ENCODE measurements at places on chromosomes 11 and 22.

GRCh38 chr22:19406281-19406811, 25.2 kb downstream of the HIRA start:
- no peak for DNase-seq

DNA sequence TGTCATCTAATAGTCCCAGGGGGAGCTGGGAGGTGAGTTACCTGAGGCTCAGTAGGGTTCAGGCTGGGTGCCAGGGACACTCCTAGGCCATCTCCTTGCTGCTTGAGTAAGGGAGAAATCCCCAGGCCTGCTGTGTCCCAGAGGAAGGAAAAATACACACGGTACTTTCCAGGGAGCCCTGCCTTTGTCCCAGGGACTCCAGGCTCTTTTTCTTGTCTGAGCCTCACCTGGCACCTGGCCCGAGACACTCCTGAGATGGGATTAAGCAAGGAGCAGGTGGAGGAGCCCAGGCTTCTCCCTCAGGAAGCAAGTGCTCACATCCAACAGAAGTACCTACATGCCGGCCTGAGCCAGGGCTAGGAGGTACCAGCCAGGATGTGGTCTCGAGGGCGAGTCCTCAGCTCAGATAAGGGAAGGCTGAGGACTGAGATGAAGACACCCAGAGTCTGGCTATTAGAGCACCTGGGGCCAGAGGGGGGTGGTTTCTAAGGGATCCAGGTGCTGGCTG, 899 bp upstream of the KLHDC7B start:
- no peak for DNase-seq

DNA sequence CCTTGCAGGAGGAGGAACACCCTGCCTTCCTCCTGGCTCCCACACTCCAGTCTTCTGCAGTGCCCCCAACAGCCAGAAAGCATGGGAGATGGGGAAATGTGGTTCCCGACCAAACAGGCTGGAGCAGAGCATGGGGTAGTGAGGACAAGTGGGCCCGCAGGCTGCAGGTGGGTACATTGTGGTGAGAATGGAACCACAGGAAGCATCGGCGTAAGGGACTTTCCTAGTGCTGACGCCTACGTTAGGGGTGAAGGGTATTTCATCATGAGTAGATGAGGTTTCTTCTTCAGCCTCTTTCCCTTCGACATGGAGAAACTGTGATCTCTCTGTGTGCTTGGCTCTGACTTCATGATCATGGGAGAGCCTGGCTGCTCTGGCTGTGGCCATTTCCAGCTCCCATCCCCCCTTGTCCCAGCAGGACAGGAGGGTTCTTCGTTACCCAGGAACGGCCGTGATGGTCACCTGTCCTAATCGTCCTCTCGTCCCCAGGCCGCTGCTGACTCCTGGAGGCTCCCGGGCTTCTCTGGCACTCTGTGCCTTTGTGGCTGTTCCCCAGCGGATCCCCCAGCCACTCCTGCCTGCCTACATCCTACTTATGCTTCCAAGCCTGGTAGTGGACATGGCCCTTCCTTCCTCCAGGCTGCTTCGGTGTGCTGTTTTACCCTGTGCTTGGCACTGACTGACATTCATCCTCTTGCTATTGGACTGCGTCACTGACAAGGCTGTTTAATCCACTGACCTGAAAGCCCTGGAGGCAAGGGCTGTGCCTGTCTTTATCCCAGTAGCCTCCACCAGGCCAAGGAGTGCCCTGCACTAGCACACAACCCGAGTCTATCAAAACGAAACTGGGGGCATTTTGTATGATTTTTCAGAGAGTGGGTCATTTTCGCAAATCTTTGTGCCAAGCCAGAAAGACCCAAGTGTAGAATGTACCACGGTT, 65.2 kb upstream of the CECR2 start:
- no peak for DNase-seq

- DNase-seq: no peak
Observed at GRCh38 chr11:62715150-62716130, 8.0 kb downstream of the GNG3 start.

DNA sequence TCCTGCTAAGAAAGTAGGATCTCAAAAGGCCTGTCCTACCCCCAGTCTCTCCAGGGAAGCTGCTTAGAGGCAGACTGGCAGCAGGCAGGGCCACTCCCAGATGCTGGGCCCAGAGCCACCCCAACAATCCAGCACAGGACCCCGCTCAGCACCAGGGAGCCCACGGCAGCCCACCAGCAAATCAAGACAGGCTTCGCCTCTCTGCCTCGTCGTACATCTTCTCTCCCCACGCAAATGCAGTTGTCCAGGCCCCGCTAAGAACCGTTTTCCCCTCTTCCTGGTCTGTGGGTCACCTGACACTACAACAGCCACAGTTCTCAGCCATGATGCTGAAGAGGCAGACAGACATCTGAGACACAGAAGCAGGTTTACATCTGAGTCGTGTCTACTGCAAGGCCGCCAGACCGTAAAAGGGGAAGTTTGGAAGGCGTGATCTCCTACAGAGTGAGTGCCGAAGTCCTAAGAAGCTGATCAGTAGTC, 51.1 kb downstream of the IGSF9B start:
- no peak for DNase-seq

- no peak for DNase-seq
Observed at GRCh38 chr11:12439615-12440014, 62.2 kb downstream of the PARVA start.

DNA sequence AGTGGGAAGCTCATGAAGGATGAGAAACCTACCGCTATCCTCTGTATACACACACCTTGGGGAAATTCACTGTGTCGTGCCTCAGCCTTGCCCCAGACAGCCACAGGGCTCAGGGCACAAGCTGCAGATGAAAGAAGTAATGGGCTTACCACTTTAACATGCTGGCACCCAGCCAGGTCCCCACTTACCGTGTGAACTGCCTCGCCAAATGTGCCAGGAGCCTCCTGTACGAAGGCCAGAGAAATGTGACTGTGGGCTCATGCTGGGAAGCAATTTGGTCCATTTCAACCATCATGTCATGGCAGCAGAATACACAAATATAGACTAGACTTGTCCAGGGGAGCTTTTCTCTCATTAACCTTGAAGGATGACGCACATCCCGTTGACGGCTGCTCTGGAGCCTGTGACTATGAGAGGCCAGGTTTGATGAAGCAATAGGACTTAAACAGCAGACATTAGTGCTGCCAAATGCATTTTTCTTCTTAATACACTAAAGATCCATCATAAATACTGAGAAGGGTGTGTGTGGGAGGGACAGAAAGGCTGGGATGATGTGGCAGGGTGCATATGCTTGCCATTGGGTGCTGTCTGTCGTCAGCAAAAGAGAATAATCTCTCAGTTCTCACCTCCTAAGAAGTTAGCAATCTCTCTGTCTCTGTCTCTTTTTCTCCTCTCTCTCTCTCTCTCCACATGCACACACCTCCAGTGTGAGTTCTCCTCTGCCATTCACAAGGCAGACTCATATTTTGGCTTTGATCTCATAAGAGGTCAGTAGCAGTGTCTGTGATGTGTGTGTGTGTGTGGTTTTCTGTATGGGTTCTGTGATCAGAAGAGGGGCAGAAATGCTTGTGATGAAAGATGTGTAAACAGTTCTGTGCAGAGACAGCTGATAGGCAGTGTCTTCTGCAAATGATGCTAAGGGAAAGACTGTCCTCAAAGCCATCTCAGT, 142.4 kb downstream of the KIRREL3 start:
- DNase-seq: no peak

DNA sequence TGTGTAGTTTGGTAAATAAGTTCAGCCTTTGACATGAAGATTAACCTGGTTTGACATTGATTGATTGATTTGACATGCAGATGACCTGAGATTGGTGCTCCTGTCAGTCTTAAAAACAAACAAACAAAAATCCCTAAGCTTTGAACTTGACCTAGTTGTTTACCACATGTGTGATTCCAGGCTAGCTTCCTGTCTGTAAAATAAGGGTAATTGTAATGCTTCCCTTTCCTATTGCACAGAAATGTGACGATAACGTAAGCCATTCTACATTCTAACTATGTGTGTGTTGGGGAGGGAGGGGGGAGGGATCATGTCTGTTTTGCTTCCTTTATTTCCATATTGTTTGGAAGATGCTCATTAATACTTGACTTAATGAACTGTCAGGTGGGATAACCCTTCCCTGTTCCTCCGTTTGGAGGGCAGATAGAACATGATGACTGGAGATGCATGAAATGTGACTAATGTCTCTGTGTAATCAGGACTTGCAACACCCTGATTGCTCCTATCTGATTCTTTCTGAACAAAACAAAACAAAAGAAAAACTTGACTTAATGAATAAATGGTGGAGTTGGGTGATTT, 106.1 kb upstream of the CLMP start:
- no peak for DNase-seq

DNA sequence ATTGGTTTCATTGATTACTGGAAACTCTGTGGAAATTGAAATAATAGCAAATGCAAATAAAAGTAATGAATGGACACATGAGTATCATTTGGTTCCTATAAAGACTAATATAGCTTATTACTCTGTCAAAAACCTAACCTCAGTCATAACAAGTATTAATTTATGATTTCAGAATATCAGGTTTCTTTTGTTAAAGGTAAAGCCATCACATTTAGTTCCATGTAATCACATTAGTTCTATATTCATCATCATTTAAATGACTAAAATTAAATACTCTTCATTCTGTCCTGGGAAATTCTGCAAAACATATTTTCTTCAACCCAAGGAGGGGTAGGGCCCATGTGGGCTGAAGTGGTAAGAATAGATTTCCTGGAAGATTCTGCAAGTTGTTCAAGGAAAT, 68.2 kb upstream of the ANO3 start:
- DNase-seq: no peak

DNA sequence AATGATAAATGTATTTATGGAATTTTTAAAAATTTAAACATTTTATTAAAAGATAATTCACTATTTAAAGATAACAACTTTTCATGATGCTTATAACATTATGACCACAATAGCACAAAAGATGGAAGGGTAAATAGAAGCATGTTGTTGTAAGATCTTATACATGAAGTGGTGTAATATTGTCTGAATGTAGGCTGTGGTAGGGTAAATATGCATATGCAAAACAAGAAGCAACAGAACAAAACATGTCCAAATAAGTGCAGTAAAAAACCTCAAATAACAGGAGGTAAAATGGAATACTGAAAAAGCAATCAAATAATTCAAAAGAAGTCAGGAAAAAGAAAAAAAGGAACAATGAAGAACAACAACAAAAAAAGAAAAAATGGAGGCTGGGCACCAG, 56.0 kb downstream of the ADM start:
- no peak for DNase-seq

DNA sequence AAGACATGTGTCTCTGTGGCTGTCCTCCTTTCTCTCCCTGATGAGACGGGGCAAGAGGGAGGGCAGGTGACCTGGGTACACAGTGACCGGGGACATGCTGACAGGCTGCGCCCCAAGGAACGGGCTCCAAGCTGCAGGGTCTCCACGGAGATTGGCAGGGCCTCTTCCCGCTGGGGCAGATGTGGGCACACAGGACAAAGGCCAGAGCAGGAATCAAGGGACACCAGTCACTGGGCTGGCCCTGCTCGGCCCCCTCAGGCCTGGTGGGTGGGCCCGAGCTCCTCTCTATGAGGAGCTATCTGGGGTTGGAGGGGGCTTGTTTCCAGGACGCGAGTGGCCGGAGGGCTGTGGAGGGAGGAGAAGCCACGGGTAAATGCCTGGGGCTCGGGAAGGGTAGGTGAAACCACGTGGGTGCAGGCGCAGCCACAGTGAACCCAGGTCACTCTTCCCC, 11.2 kb downstream of the PNPLA5 start:
- no peak for DNase-seq

DNA sequence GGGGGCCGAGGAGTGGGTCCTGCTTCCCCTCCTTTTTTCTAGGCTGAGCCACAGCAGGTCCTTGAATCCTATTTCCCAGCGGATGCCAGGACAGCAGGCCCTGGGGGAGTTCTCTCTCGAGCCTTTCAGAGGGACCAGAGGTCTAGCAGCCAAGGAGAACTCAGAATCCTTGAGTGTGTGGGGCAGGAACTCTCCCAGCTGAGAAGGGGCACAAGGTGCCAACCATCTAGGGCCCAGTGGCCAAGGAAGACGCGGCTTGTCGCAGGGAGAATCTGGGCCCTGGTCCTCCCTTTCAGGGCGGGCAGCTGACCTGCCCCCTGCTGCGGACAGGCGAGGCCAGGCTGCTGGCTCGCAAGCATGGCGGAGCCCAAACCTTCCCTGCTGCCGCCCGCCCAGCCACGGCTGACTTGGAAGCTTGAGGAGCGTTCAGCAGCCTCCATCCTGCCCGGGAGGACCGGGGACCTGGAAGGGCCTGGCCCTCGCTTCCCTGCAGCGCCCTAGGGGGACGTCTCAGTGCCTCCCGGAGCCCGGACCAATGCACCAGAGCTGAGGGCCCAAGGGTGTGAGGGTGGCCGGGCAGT, 972 bp upstream of the TSSC4 start:
- DNase-seq: no peak

GRCh38 chr22:24102366-24103200, 78.7 kb upstream of the SUSD2 start:
- DNase-seq: no peak

All from non-pigmented ciliary epithelial cell (primary cell).